Ovary (tissue), 10 donors: ENCODE measurements at places on chromosomes 2 and 18. TPM values are rescaled to one million over a fixed set of nuclear protein-coding genes. Genes with fewer than 3 reads are reported as not detected.

The SCN9A gene
- total RNA-seq = 2.0 TPM

The CIB4 gene
- total RNA-seq = not detected

The FAM228A gene
- total RNA-seq = 1.8 TPM

The PLGLB2 gene
- total RNA-seq = not detected

GRCh38 chr2:46963210-46963609 lies 47.6 kb upstream of the MCFD2 start:
- no peak for DNase-seq

- no peak for DNase-seq
These were observed 1.7 kb upstream of the PKDCC start for GRCh38 chr2:42045848-42046748.

DNA sequence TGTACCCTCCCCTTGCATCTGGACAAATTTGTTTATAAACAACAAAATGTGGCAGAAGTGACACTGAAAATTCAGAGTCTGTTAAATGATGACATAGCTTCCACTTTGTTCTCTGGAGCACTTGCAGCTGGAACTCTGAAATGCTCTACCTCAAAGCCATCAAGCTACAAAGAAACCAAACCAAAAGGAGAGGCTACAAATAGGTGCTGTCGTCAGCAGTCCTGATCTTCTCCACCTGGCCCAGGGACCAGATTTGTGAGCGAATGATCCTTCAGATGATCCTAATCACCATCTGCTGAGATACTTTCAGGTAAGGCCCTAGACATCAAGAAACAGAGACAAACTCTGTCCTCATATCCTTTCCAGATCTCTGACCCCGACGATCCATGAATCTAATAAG lies 27.9 kb upstream of the PAIP2B start:
- no peak for DNase-seq

- no peak for DNase-seq
These were observed 1690.4 kb upstream of the SLC39A10 start for GRCh38 chr2:193966590-193966989.

- no peak for DNase-seq
These were observed 8.3 kb upstream of the COL6A3 start for GRCh38 chr2:237422309-237422708.

- DNase-seq = no peak
These were observed 127.3 kb upstream of the SRD5A2 start for GRCh38 chr2:31707992-31708391.

- no peak for DNase-seq
These were observed 56.4 kb downstream of the DNER start for GRCh38 chr2:229658004-229658403.

GRCh38 chr2:239500574-239501550 lies 100.0 kb upstream of the HDAC4 start:
- DNase-seq = no peak
